ENCODE measurements at places on chromosomes 3 and 15. TPM values are rescaled to one million over a fixed set of nuclear protein-coding genes. Genes with fewer than 3 reads are reported as not detected.

The INSYN1 gene
- not detected for total RNA-seq

The RPL29 gene
- total RNA-seq: 1,675 TPM

The SLC12A1 gene
- not detected for total RNA-seq

The GNAT1 gene
- not detected for total RNA-seq

The NANOGP8 gene
- 0.21 TPM for total RNA-seq

The HHATL gene
- not detected for total RNA-seq

The IL5RA gene
- 4.4 TPM for total RNA-seq

The CCK gene
- total RNA-seq: not detected

The NMNAT3 gene
- 1.5 TPM for total RNA-seq

The GXYLT2 gene
- 0.21 TPM for total RNA-seq

The MST1R gene
- total RNA-seq: 0.10 TPM

The GRAMD1C gene
- total RNA-seq: 2.3 TPM

The DNAJB11 gene
- 44.3 TPM for total RNA-seq

The SKOR1 gene
- 1.9 TPM for total RNA-seq
